ENCODE measurements at places on chromosomes 4 and X. TPM values are rescaled to one million over a fixed set of nuclear protein-coding genes. Genes with fewer than 3 reads are reported as not detected.

NHS gene
- 102 TPM for total RNA-seq

ERAS gene
- total RNA-seq, result 0.31 TPM

HEPH gene
- 92.4 TPM for total RNA-seq

CXCL1 gene
- 2.7 TPM for total RNA-seq

GPR34 gene
- not detected for total RNA-seq

PPARGC1A gene
- total RNA-seq, result 3.7 TPM

ZFYVE28 gene
- total RNA-seq, result 3.3 TPM

NLRP2B gene
- not detected for total RNA-seq

CT45A3 gene
- not detected for total RNA-seq

STARD8 gene
- total RNA-seq, result 1.00 TPM

GLRA3 gene
- total RNA-seq, result 0.07 TPM

GPR78 gene
- 0.31 TPM for total RNA-seq

CT83 gene
- not detected for total RNA-seq

- DNase-seq, result no peak
Measured at GRCh38 chr4:153794006-153794405, 5.1 kb upstream of the SFRP2 start.

- no peak for DNase-seq
Measured at GRCh38 chr4:33349376-33349775, 2629.2 kb downstream of the PCDH7 start.

DNA sequence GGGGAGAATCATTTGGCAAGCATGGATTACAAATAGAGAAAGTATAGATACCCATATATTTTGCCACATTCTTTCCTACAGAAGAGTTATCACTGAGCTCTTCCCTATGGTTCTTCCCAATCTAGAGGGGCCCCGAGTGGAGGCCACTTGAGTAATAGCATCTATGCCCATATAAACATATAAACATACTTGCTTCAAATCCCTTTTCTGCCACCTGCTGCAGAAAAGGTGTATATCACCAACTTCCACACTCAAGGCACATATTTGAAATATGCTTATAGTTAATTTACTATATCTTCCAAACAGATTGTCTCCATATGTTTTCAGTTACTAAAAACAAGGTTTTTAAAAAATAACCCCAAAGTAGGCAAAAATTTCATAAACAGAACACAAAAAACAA is 642.8 kb upstream of the DIPK2B start:
- no peak for DNase-seq

GRCh38 chr4:173231916-173232315 is 63.3 kb downstream of the GALNT7 start:
- DNase-seq, result no peak

- DNase-seq, result no peak
Measured at GRCh38 chrX:101764538-101764937, 104.9 kb upstream of the ARMCX2 start.

DNA sequence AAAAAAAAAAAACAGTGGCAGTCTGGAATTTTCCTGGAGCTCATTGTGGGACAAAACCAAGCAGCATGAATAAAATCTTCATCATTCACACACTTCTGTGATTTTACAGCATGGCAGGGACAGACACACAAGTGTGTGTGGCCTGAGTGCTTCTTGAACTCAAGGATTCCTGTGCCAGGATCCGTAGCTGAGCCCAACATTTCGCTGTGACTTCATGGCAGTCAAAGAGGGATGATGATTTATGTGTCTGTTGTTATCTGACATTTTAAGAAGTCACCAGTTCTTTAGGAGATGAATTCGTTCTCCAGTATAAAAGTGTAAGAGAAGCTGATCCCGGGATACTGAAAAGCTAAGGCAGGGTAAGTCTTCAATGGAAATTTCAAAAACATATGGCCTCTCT is 57.0 kb downstream of the ING2 start:
- no peak for DNase-seq

- no peak for DNase-seq
Measured at GRCh38 chr4:152385551-152385950, 150.3 kb downstream of the FBXW7 start.

GRCh38 chrX:110588164-110588563 is 207.5 kb downstream of the CHRDL1 start:
- DNase-seq, result no peak

DNA sequence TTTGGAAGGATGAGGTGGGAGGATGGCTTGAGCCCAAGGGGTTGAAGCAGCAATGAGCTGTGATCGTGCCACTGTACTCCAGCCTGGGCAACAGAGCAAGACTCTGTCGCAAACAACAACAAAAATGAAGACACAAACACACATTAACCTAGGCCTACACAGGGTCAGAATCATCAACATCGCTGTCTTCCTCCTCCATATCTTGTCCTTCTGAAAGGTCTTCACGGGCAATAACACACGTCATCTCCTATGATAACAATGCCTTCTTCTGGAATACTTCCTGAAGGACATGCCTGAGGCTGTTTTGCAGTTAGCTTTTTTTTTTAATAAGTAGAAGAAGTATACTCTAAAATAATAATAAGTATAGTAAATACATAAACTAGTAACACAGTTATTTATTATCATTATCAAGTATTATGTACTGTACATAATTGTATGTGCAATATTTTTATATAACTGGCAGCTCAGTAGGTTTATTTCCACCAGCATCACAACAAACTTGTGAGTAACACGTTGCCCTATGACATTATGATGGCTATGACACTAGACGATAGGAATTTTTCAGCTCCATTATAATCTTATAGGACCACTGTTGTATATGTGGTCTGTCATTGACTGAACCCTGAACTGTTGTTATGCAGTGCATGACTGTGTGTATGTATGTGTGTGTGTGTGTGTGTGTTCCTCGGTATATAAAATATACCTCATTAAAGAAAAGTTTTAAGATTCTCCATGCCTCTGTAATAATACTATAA is 69.2 kb upstream of the MAML3 start:
- no peak for DNase-seq

GRCh38 chrX:24285082-24285481 is 28.8 kb downstream of the SUPT20HL2 start:
- DNase-seq, result no peak
